ENCODE measurements at places on chromosomes 12 and 14.

DNA sequence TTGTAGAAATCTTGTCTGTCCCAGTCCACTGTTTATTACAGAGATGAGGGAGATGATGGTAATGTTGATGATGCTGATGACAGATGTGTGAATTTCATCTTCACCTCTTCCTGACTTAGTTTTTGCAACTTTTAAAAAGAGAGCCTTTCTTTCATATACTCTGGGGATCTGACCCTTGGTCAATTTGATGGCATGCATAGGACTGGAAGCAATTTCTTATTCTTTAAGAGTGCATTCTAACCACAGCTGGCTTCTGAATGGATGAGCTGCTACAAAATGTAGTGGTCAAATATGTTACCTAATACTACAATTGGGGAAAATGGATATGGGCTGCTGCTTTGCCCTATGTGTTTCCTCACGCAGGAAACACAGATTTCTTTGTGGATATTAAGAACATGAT lies 80.8 kb downstream of the MYRFL start:
- no peak for DNase-seq

- DNase-seq: no peak
Observed at GRCh38 chr14:96917442-96917963, 120.3 kb downstream of the VRK1 start.

- no peak for DNase-seq
Observed at GRCh38 chr14:69540654-69541335, 33.9 kb downstream of the CCDC177 start.

DNA sequence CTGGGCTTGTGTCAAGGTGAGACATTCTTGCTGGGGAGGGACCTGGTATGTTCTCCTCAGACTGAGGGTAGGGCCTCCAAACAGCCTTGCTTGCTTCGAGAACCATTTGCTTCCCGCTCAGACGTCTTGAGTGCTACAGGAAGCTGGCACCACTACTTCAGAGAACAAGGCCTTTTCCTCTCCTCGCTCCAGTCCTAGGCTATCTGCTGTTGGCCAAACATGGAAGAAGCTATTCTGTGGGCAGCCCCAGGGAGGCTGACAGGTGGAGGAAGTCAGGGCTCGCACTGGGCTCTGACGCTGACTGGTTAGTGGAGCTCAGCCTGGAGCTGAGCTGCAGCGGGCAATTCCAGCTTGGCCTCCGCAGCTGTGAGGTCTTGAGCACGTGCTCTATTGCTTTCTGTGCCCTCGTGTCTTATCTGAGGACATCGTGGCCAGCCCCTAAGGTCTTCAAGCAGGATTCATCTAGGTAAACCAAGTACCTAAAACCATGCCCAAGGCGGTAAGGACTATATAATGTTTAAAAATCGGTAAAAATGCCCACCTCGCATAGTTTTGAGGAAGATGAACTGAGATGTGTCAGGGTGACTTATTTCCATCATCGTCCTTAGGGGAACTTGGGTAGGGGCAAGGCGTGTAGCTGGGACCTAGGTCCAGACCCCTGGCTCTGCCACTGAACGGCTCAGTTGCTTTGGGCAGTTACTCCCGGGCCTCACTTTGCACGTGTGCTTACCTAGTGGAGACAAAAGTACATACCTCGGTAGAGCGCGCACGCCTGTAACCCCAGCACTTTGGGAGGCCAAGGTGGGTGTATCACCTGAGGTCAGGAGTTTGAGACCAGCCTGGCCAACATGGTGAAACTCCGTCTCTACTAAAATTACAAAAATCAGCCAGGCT lies 4.3 kb downstream of the GAPDH start:
- no peak for DNase-seq

- DNase-seq: no peak
Observed at GRCh38 chr12:101763246-101763931, 24.1 kb upstream of the SYCP3 start.

DNA sequence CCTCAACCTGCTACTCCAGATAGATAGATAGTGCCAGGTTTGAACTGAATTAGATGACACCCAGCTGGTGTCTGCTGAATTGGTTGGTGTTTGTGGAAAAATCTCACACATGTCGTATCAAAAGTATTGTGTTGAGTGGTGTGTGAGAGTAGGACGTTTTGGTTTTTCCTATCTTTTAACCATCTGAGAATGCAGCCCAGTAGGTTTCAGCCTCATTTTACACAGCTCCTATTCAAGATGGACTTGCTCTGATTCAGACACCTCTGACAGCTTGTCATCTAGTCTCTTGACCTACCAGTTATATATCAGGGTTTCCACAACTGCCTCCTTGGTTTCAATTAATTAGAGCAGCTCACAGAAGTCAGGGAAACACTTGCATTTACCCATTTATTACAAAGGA lies 254.4 kb downstream of the KTN1 start:
- no peak for DNase-seq

GRCh38 chr14:33946679-33947476 lies 4.0 kb downstream of the EGLN3 start:
- no peak for DNase-seq

GRCh38 chr12:117100851-117101673 lies 1.8 kb upstream of the TESC start:
- DNase-seq: no peak

- no peak for DNase-seq
Observed at GRCh38 chr14:34257505-34257904, 204.5 kb downstream of the SPTSSA start.

DNA sequence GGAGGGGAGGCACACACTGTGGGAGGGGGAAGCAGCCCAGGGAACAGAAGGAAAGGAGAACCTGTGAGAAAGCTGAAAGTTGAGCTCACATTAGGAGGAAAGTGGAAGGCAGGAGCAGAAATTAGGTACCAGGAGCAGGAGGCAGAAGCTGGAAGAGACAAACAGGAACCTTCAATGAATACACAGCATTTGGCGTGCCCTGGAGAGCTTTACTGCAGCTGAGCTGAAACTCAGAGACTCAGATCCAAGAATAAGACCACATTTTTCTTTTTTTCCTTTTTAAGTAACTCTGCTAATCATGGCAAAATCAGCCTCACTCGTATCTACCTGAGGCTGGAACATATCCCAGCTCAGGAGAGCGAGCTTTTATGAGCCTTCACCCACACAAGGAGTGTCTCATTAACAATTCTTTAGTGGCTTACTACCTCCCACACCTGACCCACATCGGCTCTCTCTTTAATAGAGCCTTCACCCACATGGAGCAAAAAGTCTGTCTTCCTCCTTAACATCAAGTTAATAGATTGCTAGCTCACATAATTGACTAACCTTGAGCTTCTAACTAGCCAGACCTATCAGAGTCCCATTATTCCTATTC lies 18.2 kb upstream of the CERS5 start:
- DNase-seq: no peak

DNA sequence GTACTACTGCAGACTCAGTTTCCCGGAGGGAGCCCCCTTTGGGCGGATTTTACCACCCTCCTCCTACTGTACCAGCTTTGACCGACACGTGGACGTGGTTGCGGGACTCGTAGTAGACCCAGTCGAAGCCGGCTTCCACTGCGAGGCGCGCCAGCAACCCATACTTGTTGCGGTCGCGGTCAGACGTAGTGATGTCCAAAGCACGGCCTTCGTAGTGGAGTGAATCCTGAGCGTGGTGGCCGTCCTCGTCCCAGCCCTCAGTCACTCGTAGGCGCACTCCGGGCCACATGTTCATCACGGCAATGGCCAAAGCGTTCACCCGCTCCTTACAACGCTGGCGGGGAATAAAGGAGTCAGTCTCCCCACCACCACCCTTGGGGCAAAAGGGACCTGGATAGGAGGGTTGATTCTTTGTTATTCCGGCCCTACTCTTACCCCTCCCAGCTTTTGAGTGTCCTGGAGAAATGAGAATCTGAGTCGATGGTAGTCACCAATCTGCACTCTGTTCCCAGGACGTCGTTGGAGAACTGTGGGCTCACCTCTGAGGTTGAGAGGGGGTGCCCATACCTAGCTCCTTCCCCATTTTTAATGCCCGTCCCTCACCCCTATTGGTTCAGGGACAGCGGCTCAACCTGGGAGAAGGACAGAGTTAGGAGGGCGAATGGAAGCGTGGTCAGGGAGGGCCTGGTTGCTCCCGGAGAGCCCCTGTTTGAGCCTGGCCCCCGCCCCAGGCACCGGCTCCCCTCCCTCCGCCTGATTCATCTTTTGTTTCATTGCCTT lies 3.4 kb downstream of the DHH start:
- DNase-seq: no peak

DNA sequence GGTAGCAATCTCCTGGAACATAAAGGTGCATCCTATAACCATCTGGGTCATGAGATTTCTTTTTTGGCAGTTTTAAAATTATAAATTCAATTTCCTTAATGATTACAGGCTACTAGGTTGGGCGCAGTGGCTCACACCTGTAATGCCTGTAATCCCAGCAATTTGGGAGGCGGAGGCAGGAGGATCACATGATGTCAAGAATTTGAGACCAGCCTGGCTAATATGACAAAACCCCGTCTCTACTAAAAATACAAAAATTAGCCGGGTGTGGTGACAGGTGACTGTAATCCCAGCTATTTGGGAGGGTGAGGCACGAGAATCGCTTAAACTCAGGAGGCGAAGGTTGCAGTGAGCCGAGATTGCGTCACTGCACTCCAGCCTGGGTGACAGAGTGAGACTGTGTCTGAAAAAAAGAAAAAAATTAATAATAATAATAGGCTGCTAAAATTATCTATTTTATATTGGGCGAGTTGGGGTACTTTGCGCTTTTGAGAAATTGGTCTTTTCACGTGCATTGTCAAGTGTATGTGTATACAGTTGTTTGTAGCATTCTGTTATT lies 17.2 kb upstream of the ARF6 start:
- DNase-seq: no peak

- DNase-seq: peak; percentile 24
Observed at GRCh38 chr14:89915114-89915878, 39.2 kb downstream of the EFCAB11 start.

DNA sequence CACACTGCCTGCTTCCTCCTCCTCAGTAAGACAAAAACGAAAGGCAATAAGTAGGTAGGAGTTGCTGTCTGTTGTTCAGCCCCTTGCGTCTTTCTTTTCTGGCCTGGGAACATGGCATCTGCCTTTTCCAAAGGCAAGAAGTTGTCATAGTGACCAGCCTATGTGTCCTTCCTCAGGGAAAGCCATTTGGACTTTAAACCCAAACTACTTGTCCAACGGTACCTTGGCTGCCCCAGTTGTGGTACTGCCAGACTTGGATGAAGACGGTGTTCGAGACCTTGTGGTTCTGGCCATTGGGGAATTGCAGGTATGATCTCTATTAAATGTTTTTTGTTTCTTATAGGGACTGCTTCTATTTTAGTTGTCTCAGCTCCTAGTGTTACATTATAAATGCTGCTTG lies 18.5 kb downstream of the FAM234B start:
- no peak for DNase-seq

- DNase-seq: no peak
Observed at GRCh38 chr12:65885312-65885711, 61.0 kb downstream of the HMGA2 start.

DNA sequence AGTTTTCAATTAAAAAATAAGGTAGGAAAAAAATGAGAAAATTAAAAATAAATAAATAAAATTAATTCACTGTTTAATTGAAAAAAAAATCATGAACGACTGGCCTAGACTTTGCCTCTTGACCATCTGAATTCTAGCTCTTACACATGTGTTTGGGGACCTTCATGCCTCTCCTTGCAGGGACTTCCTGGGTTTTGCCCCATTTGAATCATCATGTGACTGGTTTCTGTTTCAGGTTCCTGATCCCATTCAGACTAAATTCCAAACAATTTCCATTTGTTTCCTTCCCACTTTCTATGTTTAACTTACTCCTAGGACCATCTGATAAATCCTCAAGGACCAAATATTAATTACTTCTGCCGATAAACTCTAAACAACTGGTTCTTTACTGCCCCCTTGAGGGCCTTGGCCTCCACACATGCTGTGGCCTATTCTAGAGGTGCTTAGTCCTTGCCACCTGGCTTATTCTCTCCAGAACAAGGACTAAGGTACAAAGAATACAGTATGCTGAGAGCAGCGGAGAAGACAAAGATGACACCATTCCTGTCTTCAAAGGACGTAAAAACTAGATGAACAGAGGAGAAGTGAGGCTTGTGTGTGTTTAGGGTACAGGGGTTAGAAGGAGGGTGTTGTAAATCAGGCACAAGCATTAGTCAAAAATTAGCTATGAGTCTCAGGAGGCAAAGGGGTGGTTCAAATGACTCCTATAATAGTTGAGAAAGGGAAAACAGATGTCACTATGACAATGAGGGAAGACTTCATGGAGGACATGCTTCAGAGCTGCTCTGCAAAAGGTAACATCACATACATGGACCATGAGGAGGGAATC lies 125.8 kb upstream of the AVPR1A start:
- no peak for DNase-seq

DNA sequence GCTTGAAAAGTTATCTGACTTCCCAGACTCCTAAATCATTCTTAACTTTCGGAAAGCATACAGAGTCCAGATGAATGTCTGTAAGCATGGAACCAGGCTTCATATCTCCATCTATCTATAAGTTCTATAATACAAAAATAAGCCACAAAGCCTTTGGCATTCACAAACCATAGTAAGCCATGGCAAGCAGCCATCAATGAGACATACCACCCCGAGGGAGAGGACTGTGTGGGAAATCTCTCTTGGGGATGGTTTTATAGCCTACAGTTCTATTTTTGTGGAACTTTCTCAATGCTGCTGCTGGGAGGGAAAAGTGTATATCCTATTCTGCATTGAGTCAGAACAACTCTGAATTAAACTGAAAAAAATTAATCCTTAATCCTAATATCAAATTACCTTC lies 20.4 kb downstream of the EGLN3 start:
- no peak for DNase-seq

Data from stimulated activated naive CD4-positive, alpha-beta T cell (primary cell).